ENCODE measurements at places on chromosomes 2 and 18.

- no peaks in the 10 kb centered on the region for H3K4me1 ChIP-seq
- no peaks in the 10 kb centered on the region for H3K36me3 ChIP-seq
- H3K27ac ChIP-seq = no peak overlapping the region
Measured at GRCh38 chr2:198883604-198884003, 574.1 kb downstream of the SATB2 start.

DNA sequence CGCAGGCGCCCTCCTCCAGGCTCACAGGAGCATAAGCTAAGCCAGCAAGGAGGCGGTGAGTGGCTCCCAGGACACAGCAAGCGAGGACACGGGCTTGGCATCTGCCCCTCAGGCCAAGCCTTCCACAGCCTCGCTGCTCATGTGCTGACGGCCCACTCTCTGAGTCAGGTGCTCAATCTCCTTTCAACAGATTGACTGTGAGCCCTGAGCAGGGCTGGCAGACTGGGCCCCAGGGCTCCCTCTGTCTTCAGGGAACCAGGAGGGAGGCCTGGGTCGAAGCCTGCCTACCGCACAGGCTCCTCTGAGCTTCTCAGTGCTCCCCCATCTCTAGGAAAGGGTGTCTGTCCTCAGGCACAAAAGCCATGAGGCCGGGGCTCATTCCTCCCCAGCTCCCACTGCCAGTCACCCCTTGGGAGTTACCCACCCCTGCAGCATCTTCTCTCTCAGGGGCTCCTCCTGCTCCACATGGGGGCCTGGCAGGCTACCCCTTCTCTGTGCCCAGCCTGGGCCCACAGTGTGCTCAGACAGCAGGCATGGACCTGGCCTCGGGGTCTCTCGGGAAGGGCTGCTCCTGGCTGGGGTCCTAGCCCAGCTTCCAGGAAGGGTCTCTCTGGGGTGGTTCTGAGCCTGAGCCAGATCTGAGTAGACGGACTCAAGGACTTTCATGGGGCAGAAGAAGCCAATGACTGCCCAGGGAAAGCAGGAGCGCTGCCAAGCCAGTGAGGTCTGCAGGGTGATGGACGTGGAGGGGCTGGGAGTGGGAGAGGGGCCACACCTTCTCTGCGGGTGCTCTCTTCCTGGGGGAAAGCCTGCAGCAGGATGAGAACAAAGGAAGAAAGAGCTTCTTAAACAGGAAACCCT lies 138.0 kb upstream of the GPC1 start:
- no peak for DNase-seq
- no peak overlapping the region for H3K4me3 ChIP-seq
- H3K36me3 ChIP-seq = no peaks in the 10 kb centered on the region
- no peaks in the 10 kb centered on the region for H3K4me1 ChIP-seq

- H3K36me3 ChIP-seq = no peaks in the 10 kb centered on the region
- H3K4me1 ChIP-seq = no peaks in the 10 kb centered on the region
- H3K27me3 ChIP-seq = peaks cover 8% of the 10 kb centered on the region
- no peak for DNase-seq
Measured at GRCh38 chr18:10839421-10839820, 309.9 kb downstream of the PIEZO2 start.

DNA sequence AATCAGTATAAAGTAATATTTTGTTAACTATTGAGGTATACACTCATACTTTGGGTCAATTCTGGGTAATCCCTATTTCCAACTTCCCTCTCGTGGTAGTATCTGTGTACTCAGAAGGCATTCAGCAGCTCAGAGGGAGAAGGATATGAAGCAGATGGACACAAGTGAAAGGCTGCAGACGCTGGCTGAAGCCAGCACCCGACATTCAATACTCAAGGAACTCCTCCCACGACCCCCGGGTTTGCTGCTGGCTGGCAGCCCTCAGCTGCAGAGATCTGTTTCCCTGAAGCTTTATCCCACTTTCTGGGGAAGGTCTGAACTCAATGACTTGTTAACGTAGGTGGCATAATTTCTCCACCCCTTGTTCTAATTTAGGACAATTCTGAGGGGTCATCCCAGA lies 847.3 kb upstream of the SOX11 start:
- no peaks in the 10 kb centered on the region for H3K36me3 ChIP-seq
- no peak for DNase-seq
- H3K27ac ChIP-seq = no peak overlapping the region
- H3K4me3 ChIP-seq = no peak overlapping the region

DNA sequence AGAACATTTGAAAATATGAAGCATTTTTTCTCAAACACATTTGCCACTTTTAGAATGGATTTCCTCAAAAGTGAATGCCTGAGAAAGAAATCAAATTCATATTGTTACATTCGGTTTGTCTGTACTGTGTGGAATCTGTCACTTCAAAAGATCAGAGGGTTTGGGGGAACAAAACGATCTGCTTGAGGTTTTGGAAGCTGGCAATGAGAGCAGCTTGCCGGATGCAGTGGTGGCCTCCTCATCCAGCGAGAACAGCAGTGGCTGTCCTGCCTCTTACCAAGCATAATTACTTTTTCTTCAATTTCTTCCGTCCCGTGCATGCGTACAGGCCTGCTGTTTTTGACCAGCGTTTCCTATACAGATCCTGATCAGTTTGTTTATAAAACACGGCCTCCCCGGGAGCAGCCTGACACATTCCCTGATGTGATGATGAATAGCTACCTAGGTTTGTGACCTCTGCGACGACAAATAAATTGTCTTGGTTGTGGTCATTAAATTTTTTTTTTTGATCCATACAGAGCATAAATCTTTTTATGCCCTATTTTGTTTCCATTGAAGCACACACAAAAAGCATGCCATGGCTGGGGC lies 45.2 kb downstream of the ITGA6 start:
- DNase-seq = no peak
- no peak overlapping the region for H3K4me3 ChIP-seq
- no peaks in the 10 kb centered on the region for H3K36me3 ChIP-seq
- H3K27ac ChIP-seq = no peak overlapping the region

DNA sequence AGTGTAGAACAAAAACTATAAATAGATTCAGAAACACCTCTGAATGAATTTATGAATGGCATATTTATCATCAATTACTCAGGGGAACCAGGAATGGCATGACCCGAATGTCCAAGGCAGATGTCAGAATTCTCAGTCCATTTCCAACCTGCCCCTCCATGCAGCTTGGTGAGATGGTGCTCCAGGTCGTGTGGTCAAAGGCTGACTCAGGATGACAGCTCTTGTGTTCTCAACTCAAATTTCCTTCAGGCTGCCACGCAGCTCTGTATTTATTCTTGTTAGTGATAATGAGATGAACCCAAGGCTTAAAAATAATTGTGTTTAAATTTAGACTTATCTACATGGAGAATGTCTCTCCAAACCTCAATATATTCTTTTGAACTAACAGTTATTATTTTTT lies 146.9 kb downstream of the METTL4 start:
- no peaks in the 10 kb centered on the region for H3K36me3 ChIP-seq
- no peak overlapping the region for H3K27ac ChIP-seq
- no peak overlapping the region for H3K4me3 ChIP-seq
- H3K27me3 ChIP-seq = peaks cover 11% of the 10 kb centered on the region
- no peak for DNase-seq
- H3K4me1 ChIP-seq = no peaks in the 10 kb centered on the region

Measured in stimulated activated naive B cell treated with anti-CD40 and anti-IgM and Interleukin-4, amounts not matched to agents 10 μg/mL and 1 μg/mL and 100 μg/mL, for 72 hours (primary cell).